ENCODE measurements at places on chromosomes 3 and 15.

DNA sequence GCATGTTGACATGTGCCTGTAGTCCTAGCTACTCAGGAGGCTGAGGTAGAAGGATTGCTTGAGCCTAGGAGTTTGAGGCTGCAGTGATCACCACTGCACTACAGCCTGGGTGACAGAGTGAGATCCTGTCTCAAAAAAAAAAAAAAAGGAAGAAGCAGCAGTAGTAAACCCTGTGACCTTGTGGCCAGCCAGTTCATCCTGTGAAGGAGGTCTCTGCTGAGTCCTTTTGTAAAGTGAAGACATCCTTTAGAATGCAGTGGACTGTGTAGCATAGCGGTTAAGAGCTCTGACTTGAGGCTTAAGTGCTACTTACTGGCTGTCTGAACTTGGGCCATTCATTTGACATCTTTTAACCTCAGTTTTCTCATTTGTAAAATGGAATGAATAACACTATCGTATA lies 8.3 kb downstream of the EXOSC7 start:
- no peak for DNase-seq

- DNase-seq: no peak
Observed at GRCh38 chr3:184609476-184610244, 48.1 kb downstream of the EPHB3 start.

- DNase-seq: no peak
Observed at GRCh38 chr3:187920913-187921312, 175.6 kb upstream of the BCL6 start.

DNA sequence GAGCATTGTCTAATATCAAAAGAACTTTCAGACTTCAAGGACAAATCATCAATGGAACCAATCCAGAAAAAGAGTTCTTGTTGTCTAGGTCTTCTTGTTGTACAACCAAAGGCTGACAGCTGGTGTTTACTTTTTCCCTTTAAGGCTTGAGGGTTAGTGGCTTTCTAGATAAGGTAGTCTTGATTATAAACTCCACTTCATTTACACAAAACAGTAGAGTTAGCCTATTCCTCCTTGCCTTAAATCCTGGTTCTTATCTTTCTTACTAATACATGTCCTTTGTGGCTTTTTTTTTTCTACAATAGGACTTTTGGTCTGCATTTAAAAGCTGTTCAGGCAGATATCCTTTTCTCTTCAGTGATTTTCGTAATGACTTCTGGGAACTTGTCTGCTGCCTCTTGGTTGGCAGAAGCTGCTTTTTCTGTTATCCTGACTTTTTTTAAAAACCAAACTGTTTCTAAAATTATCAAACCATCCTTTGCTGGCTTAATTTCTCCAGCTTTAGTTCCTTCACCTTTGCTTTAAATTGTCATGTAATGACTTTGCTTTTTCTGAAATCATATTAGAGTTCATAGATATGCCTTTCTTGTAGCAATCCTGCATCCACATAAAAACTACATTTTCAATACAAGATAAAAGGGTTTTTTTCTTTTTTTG lies 44.8 kb downstream of the STRIT1 start:
- no peak for DNase-seq

- no peak for DNase-seq
Observed at GRCh38 chr3:22276351-22276750, 525.3 kb upstream of the ZNF385D start.

DNA sequence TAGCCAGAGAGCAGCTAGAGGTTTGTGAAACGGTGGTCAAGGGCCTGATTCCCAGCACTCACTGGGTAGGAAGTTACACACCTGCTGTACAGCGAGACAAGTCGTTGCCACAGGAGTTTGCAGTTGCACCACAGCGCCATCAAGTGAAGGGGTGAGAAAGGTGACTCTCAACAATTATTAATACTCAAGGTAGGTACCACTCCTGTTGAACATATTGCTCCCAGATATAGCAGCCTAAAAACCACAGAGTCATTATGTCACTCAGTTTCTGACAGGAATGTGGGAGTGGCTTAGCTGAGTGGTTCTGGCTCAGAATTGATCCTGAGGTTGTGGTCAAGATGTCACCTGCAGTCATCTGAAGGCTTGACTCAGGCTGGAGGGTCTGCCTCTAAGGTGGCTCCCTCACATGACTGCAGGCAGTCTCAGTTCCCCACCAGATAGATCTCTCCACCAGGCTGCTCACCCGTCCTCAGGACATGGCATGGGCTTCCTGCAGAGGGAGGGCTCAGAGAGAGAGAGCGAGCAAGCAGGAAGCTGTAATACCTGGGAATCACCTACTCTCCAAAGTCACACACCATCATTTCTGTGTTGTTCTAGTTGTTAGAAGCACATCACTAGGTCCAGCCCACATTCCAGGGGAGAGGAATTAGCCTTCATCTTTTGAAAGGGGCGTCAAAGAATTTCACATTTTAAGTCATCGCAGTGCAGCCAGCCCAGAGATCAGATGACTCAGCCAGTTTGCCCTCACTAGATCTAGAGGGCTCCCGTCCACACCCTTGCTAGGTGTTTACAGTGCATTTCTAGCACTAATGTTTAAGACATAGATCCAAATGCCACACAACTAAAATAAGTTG lies 17.0 kb upstream of the ANO10 start:
- no peak for DNase-seq

DNA sequence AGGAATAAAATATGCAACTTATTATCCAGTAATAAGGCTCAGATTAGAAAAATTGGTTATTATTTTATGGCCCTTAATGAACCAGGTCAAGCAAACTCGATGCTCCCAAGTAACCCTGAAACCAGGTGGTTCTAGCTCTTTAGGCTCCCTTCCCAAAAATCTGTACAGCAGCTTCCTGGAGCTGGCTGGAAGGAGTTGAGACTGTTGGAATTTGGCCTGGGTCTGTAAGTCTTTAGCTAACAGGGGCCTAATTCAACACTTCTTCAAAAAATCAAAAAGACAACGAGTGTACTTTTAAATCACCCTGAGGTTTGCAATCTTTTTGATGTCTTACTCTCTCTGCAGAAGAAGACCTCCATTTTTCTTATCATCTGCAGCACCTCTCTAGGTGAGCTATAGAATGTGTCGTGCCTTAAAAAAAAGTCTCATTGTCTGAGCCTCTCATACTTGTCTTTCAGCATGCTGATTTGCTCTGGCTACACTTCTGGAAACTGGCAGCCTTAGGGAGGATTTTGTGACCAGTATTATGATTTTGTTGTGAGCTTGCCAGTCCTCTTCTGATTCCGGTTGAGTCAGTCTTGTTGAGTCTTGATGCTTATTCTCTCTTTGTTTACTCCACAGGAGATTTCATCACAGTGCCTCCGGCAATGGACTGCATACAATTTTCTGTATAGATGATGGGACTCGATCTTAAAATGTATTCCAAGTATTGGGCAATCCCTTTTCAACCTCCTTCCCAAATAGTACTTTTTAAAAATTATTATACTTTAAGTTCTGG lies 235.0 kb upstream of the KBTBD8 start:
- no peak for DNase-seq

GRCh38 chr3:3127432-3128010 lies 781 bp downstream of the TRNT1 start:
- DNase-seq: peak; percentile 8

- DNase-seq: no peak
Observed at GRCh38 chr3:118803096-118803476, 231.6 kb downstream of the IGSF11 start.

DNA sequence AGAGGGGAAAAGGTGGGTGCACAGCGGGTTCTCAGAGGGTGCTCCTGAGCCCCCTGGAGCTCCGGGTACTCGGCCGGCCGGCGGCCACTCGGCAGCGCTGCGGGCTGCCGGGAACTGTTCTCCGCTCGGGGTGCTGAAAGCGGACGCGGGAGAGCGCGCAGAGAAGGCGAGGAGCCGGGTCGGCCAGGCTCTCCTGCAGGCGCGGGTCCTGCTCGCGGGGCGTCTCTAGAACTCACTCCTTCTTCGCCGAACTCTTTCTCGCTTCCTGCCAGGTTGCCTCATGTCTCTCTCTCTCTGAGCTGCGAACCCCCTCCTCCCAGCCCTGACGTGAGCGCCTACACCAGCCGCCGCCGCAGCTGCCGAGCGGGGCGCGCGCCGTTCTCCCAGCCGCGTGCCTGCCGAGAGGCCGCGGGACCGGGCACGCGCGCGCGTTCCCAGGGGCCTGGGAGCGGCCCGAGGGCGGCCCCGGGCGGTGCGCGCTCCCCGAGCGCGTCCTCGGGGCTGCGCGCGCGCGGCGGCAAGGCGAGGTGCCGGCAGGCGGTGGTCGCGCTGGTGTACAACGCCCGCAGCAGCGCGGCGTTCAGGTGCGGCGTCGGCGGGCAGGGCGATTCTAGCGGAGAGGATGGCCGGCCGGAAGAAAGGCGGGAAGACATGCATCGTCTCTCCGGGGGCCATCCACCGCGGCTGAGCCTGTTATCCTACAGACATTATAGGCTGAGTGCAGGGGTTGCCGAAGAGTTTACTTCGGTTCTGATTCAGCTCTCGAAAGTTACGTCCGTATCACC lies at the start of gene PEX5L:
Gene PEX5L, minus strand, starts transcription at position 267 of the 785 bp plus-strand sequence. CDS start 338 bp downstream, outside the sequence.
- DNase-seq: no peak

GRCh38 chr15:45441686-45442085 lies 63.3 kb upstream of the GATM start:
- no peak for DNase-seq

DNA sequence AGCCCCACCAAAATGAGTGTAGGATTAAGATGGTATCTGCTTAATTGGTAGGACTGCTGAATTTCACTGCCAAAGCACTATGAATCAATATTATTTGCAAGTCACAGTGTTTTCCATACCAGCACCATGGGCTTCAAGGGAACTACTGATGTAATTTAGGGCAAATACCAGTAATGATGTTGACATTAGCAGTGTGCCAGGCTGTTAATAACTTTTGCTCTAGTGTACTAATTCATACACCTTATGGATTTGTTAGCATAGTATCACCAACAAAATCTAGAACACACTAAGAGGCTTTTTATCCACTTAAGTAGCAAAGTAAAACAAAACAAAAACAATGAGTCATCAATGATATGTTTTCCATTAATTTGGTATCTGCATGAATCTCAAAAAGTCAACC lies 888.2 kb downstream of the CADM2 start:
- no peak for DNase-seq

GRCh38 chr3:124787476-124788195 lies 57.4 kb downstream of the UMPS start:
- no peak for DNase-seq
